Effector memory CD8-positive, alpha-beta T cell (primary cell): ENCODE measurements at places on chromosomes 2 and 18.

DNA sequence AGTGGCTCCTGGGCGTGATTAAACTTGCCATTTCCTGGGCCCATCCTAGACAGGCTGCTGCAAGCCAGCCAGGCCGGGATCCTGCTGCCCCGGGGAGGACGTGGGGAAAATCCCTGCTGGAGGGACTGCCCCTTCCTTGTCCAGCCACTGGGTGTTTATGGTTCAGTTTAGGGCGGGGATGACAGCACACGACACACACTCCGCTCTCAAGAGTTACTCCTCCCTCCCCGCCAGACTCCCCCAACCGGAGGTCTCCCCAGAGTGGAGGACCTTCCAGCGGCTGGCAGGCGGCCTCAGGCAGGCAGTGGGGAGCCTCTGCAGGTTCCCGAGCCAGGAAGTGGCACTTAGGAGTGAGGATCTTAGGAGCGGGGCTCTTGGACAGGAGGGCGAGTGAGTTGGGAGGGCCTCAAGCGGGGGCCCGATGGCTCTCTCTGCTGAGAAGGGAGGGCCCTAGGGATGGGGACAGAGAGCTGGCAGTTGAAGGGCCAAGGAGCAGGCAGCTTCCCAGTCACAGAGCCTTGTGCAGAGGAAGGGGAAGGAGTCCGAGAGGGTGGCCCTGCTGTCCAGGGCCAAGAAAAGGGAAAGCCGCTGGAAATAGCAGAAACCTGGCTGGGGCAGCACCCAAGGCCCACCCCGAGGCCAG, 5.7 kb upstream of the GPR35 start:
- H3K27me3 ChIP-seq, result no peaks in the 10 kb centered on the region
- H3K27ac ChIP-seq, result peak overlapping the region; percentile 89
- peaks cover 19% of the 10 kb centered on the region for H3K36me3 ChIP-seq
- H3K4me1 ChIP-seq, result peaks cover 36% of the 10 kb centered on the region

GRCh38 chr2:152611458-152612231, 105.6 kb downstream of the PRPF40A start:
- peak overlapping the region; percentile 4 for H3K4me3 ChIP-seq
- H3K27me3 ChIP-seq, result no peaks in the 10 kb centered on the region
- H3K4me1 ChIP-seq, result peaks cover 8% of the 10 kb centered on the region
- H3K27ac ChIP-seq, result peak overlapping the region; percentile 38
- H3K36me3 ChIP-seq, result no peaks in the 10 kb centered on the region

DNA sequence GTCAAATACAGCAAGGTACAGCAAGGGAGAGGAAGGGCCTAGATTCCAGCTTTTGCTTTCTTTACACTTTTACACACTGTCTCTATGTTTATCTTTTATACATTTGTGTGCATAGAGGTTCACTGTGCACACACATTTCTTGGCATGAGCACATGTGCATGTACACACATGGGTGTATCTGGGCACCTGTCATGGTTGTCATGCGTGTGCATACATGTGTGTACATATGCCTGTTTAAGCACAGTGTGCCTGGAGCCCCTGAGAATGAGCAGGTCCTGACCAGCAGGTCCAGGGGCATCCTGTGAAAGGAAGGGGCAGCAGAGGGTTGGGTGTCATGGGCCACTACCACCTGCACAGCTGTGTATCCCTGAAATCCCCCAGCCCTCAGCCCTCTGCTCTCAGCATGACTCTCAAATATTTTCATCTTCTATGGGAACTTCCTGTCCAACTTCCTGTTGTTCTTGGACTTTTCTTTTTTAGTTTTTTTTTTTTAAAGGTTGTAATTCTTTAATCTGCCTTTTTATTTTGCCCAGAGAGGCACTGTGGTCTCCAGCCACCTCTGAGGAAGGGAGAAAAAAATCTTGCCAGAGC, 97.0 kb upstream of the EPAS1 start:
- peaks cover 22% of the 10 kb centered on the region for H3K4me1 ChIP-seq
- H3K36me3 ChIP-seq, result peaks cover 2% of the 10 kb centered on the region
- H3K4me3 ChIP-seq, result no peak overlapping the region

GRCh38 chr2:164182116-164182627, 439.1 kb downstream of the GRB14 start:
- no peaks in the 10 kb centered on the region for H3K36me3 ChIP-seq
- H3K4me1 ChIP-seq, result no peaks in the 10 kb centered on the region
- no peak overlapping the region for H3K4me3 ChIP-seq
- no peak overlapping the region for H3K27ac ChIP-seq

GRCh38 chr2:50602636-50603327, 429.1 kb downstream of the NRXN1 start:
- no peak for DNase-seq
- no peaks in the 10 kb centered on the region for H3K36me3 ChIP-seq
- no peaks in the 10 kb centered on the region for H3K27me3 ChIP-seq
- H3K4me3 ChIP-seq, result no peak overlapping the region
- no peak overlapping the region for H3K27ac ChIP-seq
- H3K4me1 ChIP-seq, result no peaks in the 10 kb centered on the region

GRCh38 chr2:10947446-10948187, 35.9 kb downstream of the KCNF1 start:
- no peak overlapping the region for H3K27ac ChIP-seq
- peaks cover 71% of the 10 kb centered on the region for H3K27me3 ChIP-seq
- no peak for DNase-seq
- peaks cover 4% of the 10 kb centered on the region for H3K36me3 ChIP-seq

DNA sequence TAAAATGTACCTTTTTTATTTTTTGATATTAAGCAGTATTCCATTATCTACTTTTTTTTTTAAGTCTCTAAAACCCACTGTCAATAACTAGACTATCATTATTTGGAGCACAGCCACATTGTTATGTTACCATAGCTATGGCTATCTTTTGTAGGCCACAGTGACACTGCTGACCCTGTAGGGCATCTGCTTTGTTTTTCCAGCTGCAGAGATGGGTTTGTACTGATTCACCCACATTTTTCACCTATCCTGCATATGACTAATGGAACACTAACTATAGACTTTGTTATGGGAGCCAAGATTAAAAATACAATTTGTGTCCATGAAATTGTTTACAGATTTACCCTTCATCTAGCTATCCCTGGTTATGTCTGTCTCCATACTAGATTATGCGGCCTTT, 21.6 kb upstream of the OTX1 start:
- H3K4me3 ChIP-seq, result no peak overlapping the region
- no peak overlapping the region for H3K27ac ChIP-seq
- DNase-seq, result no peak
- H3K27me3 ChIP-seq, result no peaks in the 10 kb centered on the region
- H3K4me1 ChIP-seq, result no peaks in the 10 kb centered on the region
- H3K36me3 ChIP-seq, result no peaks in the 10 kb centered on the region

- DNase-seq, result no peak
- H3K27ac ChIP-seq, result no peak overlapping the region
- no peak overlapping the region for H3K4me3 ChIP-seq
- peaks cover 53% of the 10 kb centered on the region for H3K27me3 ChIP-seq
Measured at GRCh38 chr2:95379371-95379831, 23.1 kb upstream of the FAHD2A start.

DNA sequence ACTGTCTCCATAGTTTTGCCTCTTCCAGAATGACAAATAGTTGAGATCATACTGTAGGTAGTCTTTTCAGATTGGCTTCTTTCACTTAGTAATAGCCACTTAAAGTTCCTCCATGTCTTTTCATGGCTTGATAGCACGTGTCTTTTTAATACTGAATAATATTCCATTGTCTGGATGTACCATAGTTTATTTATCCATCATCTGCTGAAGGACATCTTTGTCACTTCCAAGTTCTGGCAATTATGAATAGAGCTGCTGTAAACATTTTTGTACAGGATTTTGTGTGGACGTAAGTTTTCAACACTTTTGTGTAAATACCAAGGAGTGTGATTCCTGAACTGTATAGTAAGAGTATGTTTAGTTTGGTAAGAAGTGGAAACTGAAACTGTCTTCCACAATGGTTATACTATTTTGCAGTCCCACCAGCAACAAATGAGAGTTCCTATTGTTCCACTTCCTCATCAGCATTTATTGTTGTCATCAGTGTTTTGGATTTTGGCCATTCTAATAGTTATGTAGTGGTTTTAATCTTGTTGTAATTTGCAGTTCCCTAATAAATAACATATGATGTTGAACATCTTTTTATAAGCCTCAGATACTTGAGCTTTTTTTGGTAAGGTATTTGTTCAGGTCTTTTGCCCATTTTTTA, 18.9 kb downstream of the LTBP1 start:
- H3K36me3 ChIP-seq, result no peaks in the 10 kb centered on the region
- H3K27ac ChIP-seq, result no peak overlapping the region
- no peak for DNase-seq
- no peaks in the 10 kb centered on the region for H3K4me1 ChIP-seq

GRCh38 chr18:25180973-25181548, 170.9 kb downstream of the ZNF521 start:
- DNase-seq, result no peak
- no peaks in the 10 kb centered on the region for H3K27me3 ChIP-seq
- no peak overlapping the region for H3K27ac ChIP-seq

GRCh38 chr2:219404291-219404910, 13.8 kb upstream of the DES start:
- no peak overlapping the region for H3K27ac ChIP-seq
- DNase-seq, result no peak

GRCh38 chr2:37698931-37699481, 27.6 kb upstream of the CDC42EP3 start:
- no peak overlapping the region for H3K27ac ChIP-seq
- no peaks in the 10 kb centered on the region for H3K4me1 ChIP-seq
